ENCODE measurements at places on chromosomes 7 and 10.

DNA sequence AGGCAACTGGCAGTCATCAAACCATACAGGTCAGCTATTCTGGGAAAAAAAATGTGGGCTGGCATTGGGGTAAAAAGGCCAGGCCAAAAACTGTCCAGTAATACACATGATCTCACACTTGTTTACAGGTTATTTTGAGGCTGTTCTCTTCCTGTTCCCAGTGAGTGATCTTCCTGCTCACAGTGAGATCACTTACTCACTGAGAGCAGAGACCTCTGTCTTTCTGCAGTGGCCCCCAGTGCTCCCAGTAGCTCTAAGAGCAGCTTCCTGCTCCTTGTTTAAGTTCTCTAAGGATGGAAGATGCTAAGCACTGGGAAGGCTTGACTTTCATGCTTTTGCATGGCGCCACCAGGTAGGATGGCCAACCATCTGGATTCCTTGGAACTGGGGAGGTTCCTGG is 93.5 kb upstream of the KIAA1217 start:
- DNase-seq, result no peak

DNA sequence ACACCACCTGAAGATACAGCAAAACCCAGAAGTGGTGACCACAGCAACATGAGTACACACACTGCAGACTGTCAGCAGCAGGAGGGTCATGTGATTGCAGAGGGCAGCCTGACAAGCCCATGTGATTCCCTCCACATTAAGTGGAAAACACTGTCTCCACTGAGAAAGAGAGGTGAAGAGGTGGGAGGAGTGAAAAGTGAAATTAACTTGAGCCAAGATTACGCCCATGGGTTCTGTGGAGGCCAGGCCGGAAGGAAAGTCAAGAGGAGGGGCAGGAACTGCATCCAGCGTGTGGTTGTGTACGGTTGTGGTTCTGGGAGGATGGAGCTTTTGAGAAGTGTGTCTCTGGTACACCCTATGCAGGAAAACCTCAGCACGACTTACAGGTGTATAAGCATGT is 138.5 kb downstream of the PLXNA4 start:
- no peak for DNase-seq

DNA sequence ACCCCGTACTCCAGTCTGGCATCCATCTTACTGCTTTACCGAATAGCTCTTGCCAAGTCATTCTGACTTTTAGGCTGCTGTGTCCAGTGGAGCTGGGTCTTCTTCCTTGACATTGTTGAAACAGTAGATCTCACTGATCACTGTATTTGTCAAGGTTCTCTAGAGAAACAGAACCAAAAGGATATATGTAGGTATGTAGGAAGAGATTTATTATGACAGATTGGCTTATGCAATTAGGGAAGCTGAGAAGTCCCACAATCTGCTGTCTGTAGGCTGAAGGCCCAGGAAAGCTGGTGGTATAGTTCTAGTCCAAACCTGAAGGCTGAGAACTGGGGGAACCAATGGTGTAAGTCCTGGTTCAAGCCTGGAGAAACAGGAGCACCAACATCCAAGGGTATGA is 12.1 kb upstream of the PRRT4 start:
- DNase-seq, result no peak

DNA sequence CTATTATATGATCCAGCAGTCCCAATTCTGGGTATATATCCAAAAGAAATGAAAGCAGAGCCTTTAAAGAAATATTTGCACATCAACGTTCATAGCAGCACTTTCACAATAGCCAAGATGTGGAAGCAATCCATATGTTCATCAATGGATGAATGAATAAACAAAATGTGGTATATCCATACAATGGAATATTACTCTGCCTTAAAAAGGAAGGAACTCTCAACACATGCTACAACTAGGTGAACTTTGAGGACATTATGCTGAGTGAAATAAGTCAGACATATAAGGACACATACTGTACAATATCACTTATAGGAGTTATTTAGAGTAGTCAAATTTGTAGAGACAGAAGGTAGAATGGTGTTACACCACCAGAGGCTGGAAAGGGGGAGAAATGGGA is 28.0 kb upstream of the ADRB1 start:
- DNase-seq, result no peak

DNA sequence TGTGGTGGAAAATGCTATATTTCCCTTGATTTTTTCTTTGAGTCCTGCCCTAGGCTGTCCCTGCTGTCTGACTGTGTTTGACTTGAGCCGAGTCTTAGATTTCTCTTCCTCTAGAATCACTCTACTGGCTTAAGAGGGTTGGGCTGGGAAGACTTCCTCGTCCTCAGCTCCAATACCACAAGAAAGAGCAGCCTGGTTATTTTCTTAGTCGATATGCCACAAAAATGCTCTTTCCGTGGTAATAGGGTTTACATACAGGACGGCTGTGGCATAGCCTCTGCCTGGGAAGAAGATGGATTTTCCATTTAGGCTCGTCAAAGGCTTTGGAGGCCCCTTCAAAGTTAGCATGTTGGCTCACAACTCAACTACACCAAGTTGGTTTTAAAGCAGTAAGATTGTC is 212.0 kb upstream of the IGFBP3 start:
- no peak for DNase-seq

GRCh38 chr7:155800741-155801267 is 11.5 kb downstream of the SHH start:
- no peak for DNase-seq

GRCh38 chr10:82685087-82685486 is 810.1 kb downstream of the NRG3 start:
- DNase-seq, result no peak

GRCh38 chr7:95596198-95597063 is at the start of gene PDK4:
Gene PDK4 (minus strand): TSS chr7:95596516. CDS start chr7:95596293, 223 bp downstream.
- DNase-seq, result no peak

GRCh38 chr10:59901470-59901869 is 4.9 kb downstream of the CCDC6 start:
- no peak for DNase-seq

GRCh38 chr10:102150970-102151773 is 1.0 kb upstream of the NOLC1 start:
- DNase-seq, result no peak

- no peak for DNase-seq
These were observed 43.9 kb downstream of the DOCK4 start for GRCh38 chr7:112162142-112162766.

GRCh38 chr7:30800785-30801252 is 29.6 kb downstream of the MINDY4 start:
- DNase-seq, result no peak

- DNase-seq, result no peak
These were observed 12.7 kb downstream of the TMEM120A start for GRCh38 chr7:75981453-75982305.

DNA sequence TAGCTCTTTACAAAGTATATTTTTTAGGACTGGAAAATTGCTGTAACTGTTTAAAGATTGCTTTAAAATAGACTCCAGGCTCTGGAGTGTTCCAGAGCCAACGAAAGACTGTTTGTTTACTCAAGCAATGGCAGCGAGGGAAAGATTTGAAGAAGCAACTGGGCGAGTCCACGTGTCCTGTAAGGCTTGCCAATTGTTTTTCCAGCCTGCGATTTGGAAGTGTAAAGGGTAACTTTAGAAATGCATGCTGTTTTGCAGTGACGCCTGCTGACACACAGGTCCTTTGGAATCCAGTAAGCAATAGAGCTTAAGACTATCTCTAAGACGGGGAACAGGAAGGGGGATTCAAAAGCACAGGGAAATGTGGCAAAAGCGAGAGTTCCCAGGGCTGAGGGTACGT is 55.8 kb downstream of the TACC2 start:
- no peak for DNase-seq

DNA sequence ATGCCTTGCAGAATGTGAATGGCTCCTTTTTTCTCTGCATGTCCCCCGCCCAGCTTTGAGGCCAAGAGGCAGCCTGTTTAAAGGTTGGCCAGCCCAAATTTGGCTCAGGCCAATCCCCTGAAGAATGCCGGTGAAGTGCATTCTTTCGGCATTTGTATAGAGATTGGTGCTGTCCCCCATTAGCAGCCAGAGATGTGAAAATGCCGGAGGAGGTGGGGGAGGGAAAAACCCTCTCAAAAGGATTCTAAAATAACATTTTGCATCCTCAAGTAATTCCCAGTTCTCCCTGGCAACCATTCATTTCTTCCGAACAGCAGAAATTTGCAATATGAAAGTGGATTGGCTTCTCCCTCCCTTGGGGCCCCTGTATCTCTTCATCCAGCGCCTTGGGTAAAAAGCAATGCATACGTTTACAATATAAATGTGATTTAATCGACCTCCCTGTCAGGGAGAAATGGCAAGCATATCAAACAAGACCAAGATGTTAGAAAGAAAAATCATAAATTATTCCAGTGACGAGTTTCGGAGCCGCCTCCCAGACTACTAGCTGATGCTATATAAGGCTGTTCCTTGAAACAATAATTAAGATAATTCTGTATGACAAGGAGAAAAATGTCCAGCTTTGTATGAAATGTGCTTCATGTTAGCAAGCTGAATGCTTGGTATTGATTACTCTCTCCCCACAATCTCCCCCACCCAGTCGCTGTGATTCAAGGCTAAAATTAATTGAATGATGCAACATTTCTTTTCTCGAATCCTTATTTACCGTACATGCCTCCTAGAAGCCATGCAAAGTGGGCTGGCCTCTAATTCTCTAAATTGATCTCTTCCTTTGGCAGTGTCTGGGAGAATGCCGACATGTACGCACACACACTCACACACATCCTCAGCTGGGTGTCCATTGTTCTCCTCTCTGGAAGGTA is 323.7 kb downstream of the RPS24 start:
- DNase-seq, result no peak
